Fibroblast of skin of back (primary cell): ENCODE measurements at places on chromosomes 5 and 9.

DNA sequence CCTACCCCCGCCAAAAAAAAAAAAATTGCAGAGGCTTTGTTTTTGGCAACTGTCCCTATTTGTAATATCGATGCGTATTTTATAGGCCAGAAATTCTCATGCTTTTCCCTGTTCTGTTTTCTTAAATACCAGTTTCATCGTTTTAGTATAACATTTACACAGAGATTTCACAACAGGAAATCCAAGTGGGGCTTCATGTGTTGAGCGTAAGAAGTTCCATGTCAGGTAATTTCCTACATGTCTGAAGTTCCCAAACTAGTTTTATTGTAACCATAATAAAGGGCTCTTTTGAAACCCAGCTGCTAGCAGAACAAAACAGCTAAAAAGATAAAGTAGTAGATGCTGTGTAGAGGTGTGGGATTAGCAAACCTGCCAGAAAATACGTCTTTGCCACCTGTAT is 4.2 kb downstream of the SMC5 start:
- no peak for DNase-seq

DNA sequence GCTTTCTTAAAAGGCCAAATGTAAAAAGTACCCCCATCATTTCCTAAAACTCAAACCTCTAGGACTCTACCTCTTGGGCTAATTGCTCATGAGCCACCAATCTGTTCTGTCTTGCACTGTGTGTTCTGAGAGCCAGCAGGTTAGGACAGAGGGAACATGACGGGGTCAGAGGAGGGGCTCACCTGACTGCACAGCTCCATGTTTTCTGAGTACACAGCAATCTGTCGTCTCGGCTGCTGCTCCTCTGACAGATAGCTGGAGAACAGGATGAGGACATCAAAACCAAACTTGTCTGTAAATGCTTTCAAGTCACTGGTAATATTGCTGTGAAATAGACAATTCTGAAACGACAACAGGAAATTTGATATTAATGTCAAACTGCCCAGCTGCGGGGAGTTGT is 50.9 kb upstream of the PCA3 start:
- no peak for DNase-seq

- peak; percentile 48 for DNase-seq
Measured at GRCh38 chr5:141402553-141403243, at the start of gene PCDHGA9. PCDHGA9 (plus strand) TSS chr5:141402778; CDS start chr5:141402953, 175 bp downstream.

DNA sequence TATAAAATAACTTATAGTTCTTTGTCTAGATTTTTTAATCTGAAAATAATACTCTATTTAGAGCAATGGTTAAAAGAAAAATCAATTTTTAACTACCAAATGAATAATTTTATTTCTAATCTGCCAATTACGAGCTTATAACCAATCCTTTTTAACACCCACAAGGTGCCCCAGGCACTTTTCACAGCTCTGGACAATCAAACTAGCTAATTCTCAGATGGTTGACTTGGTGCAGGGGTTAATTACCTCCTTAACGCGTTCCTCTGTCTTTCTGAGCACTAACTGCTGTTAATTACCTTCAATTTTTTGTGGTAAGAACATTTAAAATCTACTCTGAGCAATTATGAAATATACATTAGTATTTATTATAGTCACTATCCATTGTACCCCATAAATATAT is 109.6 kb upstream of the PJA2 start:
- DNase-seq: no peak

DNA sequence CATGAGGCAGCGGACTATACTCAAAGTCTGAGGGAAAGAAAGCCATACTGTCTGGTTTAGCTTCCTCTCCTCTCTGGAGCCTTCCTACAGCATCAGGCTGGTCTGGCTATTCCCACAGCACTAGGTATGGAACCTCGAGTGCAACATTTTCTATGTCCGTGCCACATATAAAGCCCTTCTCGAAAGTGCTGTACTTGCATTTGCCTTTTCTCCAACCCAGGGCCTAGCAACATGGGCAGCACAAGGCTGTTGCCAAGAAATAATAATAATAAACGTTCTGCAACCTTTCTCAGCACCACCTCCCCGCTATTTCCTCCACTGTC is 804 bp downstream of the MED10 start:
- DNase-seq: no peak

DNA sequence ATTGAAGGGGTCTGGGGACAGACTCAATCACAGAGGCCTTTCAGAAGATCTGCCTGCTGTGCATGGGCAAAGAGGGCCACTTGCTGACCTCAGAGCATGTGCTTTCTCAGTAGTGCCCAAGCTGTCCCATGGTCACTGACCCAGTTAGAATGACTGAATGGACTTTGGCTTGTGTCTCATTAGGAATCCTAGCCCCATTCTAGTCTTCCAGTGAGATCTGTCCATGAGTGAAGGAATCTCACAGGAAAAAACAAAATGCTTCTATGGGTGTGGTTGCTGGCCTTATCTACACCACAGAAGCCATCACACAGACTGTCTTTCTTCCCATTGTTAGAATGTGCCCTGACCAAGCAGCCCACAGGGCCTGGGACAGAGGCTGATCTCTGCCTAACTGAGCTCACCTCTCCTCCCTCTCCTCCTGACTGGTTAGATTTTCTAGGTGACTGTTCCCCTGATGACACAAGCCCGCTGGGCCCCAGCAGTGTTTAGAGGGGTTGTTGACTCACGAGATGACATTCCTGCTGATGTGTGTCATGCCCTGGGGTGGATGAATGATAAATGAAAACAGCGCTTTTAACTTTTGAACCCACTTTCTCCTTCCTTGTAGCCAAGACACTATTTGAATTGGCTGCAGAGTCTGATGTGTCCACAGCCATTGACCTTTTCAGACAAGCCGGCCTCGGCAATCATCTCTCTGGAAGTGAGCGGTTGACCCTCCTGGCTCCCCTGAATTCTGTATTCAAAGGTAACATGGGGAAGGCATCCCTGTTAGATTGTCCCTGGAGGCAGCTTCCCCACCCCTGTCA is 24.8 kb downstream of the TGFBI start:
- peak; percentile 99 for DNase-seq

GRCh38 chr9:135994501-135995192 is 33.5 kb upstream of the UBAC1 start:
- no peak for DNase-seq

- peak; percentile 38 for DNase-seq
Measured at GRCh38 chr9:128276574-128277270, 646 bp downstream of the SWI5 start.

GRCh38 chr5:158698023-158698639 is 401.6 kb downstream of the EBF1 start:
- DNase-seq: no peak

DNA sequence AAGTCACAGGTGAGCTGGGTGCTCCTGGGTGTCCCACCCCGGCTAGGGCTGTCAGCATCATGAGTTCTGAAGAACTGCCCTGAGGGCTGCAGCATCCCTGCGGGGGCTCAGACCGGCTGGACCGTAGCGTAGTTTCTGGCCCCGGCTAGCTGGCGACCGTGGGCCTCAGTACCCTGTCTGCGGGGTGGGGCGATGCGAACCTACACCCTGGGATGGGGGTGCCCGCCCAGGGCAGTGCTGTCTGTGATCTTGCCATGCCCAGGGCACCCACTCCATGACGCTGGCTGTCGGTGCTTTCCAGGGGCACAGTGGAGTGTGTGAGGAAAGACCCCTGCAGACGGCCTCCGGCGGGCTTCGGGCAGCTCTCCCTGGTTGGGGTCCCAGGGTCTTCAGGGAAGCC is 66.5 kb upstream of the IRX4 start:
- DNase-seq: no peak

DNA sequence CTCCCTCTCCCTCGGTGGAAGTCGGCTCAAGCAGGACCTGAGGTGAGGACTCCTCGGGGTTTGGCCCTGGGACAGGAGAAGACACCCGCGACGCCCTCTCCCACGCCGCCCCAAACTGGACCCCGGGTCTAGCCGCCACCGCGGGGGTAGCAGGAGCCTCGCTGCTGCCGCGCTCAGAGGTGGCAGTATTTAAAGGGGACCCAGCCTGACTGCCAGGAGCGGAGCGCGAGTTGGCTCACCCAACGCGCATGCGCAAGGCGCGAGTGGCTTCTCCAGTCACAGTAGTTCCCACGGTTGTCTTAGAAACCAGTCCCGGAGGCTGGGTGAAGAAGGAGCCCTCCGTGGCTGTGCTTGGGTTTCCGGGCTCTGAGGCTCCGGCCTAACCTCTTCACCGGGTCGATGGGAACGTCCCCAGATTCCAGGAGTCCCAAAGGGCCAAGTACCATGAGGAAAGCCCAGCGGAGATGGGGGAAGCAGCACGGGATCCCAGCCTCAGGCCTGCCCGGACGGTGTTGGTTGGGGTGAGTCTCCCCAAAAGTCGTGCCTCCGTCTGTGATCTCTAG is 477.8 kb downstream of the SPATA31A7 start:
- DNase-seq: no peak

DNA sequence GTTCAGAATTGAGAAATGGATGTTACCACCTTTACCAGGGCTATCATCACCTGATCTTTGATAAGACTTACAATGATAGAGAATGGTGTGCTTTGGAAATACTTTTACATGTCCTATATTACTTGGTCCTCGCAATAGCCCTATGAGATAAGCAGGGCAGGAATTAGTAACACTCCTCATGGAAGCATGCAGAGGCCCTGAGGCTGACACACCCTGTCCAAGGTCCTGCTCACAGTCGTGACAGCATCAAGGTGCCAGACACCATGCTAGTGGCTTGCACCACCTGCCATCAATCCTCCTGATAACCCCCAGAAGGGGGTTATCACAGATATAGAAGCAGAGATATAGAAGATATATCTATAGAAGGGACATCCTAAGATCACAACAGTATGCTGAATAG is 216.8 kb upstream of the TBC1D2 start:
- DNase-seq: no peak

- peak; percentile 71 for DNase-seq
Measured at GRCh38 chr9:135990468-135991429, 29.6 kb upstream of the UBAC1 start.

DNA sequence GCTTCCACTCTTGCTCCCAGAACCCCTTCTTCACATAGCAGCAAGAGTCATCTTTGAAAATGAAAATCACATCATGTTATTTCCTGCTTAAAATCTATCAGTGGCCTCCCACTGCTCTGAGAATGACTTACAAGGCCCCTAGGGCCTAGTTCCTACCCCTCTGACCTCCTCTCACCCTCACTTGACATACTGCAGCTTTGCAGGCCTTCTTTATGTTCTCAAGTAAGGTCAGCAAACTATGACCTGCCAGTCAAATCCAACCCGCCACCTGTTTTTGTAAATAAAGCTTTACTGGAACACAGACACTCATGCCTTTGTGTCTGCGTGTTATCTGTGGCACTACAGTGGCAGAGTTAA is 185.7 kb downstream of the NR3C1 start:
- no peak for DNase-seq

DNA sequence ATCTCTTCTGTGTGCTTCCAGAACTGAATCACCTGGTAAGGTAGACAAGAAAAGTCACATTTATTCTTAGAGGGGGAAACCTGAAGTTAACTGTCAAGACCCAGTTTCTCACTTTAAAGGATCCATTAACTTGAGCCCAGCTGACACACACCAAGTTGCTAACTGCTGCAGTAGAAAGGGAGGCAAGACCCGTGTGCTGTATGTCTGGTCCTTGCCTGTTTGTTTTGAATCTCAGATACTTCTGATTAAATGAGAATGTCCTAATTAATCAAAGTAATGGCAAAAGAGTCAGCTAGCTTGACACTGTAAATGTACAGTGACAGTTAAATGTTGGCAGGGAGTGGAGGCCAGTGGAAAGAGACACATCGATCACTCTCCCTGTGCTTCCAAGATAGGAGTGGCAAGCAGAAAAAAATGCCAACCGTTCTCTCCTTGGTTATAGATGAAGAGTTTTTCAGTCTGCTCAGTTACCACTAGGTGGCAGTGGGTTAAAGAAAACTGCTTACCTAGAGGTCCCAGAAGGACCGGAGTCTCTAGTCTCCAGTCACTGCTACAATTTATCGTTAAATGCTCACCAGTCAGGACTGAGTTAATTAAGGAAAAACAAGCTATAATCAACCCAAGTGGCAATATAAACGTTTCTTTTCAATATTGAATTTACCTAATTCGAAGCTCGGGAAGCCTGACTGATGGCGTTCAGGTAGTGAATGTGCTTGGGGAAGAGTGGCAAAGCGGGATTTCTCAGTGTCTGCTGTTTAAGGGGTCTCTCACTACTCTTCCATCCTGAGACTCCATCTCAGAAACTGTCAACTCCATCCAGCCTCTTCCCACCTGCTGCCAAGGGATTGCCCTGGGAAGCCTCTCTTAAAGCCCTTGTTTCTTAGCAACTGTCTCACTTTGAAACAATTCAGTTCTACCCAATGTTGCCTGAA is 18.4 kb downstream of the LSM11 start:
- peak; percentile 72 for DNase-seq

DNA sequence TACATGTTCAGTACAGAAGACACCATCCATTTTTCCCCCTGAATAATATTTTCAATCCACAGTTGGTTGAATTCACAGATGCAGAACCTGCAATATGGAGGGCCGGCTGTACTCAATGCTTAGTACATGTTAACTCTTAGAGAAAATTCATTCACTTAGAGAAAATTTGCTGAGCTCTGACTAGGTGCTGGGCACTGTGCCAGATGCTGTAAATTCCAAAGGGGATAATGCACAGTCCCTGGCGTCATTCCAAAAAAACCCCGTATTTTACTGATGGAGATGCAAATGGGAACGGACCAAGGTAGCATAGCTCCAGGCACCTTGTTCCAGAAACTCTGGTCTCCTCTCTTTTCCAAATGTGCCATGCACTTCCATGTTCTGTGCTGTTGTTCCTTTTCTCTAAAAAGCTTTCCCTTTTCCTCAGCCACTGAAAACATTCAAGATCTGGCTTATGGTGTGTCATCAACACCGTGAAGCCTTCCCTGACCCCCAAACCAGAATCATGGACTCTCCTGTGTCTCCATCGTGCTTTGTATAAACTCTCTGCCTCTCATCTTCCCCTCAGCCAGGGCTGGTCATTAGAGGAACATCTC is 55.7 kb upstream of the COL15A1 start:
- no peak for DNase-seq

- DNase-seq: no peak
Measured at GRCh38 chr9:123929177-123929869, 603 bp downstream of the DENND1A start.

GRCh38 chr5:4873652-4874051 is 266.5 kb upstream of the ADAMTS16 start:
- DNase-seq: no peak
